Iris pigment epithelial cell (primary cell): ENCODE measurements at places on chromosomes 6 and 20.

GRCh38 chr6:125810445-125810844, 19.7 kb downstream of the NCOA7 start:
- DNase-seq, result no peak

GRCh38 chr6:33147807-33148666, 44.2 kb downstream of the COL11A2 start:
- peak; percentile 52 for DNase-seq

DNA sequence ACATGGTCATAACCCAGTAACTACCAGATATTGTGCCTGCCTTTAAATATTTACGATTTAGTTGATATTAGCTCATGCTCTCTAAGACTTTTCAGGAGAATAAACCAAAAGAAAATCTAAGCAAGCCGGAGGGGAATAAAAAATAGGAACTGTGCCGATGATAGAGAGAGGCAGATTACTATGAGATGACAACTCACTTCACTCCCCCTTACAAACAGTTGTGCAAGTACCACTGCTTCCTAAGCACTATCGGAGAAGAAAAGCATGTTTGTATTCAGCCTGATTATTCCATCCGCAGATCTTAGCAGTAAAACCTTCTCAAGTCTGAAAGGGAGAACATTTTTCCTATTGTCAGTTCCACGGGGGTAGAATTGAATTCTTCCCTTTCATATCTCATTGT, 294.4 kb downstream of the KCNQ5 start:
- no peak for DNase-seq

DNA sequence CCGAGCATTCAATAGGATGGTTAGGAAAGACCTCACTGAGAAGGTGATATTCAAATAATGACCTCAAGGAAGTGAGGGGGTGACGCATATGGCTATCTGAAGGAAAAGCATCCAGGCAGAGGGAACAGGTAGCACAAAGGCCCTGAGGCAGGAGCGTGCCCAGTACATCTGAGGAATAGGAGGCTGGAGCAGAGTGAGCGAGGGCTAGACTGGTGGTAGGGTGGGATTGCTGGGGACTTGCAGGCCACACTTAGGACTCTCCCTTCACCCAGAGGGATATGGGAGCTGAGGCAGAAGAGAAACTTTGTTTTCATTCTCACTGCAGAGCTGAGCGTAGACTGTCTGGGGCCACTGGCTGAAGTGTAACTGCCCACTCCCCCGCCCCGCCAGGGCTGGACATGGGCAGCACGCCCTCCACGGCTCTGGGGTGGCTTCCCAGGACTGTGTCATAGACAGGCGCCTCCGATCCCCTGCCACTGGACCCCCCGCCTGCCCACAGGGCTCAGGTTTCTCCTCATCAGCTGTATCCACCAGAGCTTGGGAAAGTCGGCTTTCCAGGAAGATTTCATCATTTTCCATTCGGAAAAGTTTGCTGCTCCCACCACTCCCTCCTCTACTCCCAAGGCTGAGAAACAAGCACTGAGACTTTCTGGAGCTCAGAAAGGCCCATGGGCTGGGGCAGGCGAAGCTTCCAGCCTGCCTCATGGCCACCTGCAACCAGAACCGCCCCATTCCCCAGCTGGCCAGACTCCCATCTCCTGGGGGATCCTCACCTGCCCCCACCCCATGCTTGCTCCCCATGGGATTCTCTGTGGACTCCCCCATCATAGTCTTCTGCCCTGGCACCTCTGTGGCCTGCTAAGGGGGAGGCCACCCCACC, 142.6 kb downstream of the MRPL14 start:
- no peak for DNase-seq

- DNase-seq, result no peak
These were observed 4.0 kb downstream of the SLC52A3 start for GRCh38 chr20:764255-764654.

GRCh38 chr6:47188588-47189021, 121.1 kb downstream of the TNFRSF21 start:
- peak; percentile 79 for DNase-seq

DNA sequence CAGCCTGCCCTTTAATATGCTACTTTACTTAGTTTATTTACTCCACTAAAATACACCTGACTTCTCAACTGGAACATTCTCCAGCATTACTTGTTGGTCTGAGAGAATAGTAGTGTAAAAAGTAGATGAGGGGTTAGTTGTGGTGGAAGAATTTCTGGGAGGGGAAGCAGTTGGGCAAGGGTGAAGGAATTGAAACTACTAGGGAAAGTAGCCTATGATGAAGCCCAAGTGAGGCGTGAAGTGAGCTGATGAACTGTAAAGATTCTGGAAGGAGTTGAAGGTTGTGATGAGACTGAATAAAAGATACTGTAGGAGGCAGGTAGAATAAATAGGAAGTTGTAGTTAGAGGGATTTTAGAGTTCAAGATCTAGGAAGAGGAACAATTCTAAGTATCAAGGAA, 72.5 kb downstream of the ITCH start:
- no peak for DNase-seq

- DNase-seq, result no peak
These were observed 995.3 kb upstream of the FLRT3 start for GRCh38 chr20:15332711-15333160.

DNA sequence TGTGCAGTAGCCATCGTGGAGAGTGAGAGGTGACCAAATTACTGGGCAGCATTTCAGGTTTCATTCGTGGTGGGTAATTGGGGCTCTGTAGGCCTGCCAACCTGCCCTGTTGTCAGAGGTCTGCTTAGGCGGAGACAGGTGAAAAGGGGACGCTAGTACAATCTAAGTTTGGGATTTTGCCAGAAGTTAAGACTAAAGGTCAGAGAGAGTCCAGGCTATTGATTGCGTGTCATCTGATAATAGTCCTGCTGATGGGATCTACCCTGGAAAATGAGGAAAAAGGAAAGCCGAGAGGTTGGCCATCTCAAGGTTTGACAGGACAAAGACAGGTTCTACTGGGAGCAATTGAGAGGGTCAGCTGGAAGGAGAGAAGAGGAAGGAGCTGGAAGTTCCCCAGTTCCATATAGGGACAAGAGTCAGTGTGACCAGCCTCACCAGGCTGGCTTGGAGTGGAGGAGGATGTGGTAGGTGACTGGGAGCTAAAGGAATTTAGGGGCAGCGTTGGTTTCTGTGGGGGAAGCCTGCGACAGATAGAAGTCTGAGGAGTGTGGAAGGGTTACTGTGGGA, 10.9 kb downstream of the ARFGEF2 start:
- DNase-seq, result no peak

- DNase-seq, result peak; percentile 48
These were observed 73.4 kb upstream of the FBXO30 start for GRCh38 chr6:145887969-145888368.

DNA sequence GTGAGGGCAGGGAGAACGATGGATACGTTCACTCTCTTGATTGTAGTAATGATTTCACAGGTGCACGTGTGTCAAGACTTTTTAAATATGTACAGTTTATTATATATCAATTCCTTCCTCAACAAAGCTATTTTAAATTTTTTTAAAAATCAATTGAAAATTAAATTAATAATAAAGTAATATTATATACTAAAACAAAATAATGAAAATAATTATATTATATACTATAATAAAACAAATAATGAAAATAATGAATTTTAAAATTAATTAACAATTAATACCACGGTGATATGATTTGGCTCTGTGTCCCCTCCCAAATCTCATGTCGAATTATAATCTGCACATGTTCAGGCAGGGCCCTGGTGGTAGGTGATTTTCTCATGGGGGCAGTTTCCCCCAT, 42.7 kb downstream of the ADGRF5 start:
- DNase-seq, result no peak

DNA sequence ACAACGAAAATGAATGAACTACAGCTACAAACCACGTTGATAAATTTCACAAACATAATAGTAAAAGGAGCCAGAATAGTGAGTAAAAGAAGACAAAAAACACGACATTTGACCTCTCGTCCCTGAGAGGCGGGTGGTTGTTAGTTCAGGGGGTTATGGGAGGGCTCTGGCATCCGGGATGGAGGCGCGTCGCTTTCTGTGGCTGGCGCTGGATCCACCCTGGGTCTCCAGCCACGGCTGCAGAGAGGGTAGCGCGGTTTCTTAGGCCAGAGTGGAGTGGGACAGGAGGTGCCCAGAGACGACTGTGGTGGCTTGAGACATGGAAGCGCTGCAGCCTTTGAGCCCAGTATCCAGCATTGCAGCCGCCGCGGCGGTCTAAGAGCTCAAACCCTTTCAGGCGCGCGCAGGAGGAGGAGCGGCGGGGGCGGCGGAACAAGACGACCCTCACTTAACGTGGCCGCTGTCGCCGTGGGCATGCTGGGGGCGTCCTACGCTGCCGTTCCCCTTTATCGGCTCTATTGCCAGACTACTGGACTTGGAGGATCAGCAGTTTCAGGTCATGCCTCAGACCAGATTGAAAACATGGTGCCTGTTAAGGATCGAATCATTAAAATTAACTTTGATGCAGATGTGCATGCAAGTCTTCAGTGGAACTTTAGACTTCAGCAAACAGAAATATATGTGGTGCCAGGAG, 3.7 kb upstream of the ZSCAN23 start:
- peak; percentile 7 for DNase-seq

- DNase-seq, result no peak
These were observed 139.8 kb downstream of the BACH2 start for GRCh38 chr6:90156861-90157260.

DNA sequence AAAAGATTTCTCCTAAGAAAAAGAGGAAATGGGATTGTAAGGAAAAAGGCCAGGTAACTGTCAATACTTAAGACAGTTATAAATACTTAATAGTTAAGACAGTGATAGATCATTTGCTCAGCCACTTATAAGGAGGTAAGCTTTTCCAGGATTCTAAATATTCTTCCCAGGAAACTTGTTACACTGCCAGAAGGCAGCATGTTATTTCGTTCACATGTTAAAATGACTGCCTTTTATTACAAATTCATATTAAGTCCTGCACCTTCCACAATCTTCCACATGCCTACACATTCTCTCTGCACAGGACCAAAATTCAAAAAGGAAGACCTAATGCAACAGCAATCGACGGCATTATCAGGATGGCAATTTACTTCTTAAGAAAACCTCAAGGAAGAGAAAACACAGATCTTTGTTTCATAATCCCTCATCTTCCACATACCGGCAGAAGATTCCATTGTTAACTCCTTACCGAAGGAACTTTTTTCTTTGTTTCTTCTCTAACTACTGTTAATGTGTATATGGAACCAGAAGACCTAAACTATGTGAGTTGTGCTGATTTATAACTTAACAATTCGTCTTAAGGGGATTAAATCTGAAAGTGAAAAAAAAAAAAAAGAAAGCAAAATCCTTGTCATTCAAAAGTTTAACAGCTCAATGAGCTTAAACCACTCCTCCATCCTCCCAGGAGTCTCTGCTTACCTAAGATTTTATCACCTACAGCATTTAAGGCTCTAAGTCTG, 799 bp downstream of the TAAR2 start:
- no peak for DNase-seq

DNA sequence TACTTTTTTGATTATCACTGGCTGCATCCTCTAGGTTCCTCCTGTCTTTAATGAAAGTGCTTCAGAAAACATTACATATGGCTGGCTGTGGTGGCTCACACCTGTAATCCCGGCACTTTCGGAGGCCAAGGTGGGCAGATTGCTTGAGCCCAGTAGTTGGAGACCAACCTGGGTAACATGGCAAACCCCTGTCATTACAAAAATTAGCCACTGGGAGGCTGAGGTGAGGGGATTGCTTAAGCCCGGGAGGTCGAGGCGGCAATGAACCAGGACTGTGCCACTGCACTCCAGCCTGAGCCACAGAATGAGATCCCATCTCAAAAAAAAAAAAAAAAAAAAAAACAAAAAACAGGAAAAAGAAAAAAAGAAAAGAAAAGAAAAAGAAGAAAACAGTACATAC, 35.3 kb downstream of the BEND3 start:
- DNase-seq, result no peak

- DNase-seq, result no peak
These were observed 340.4 kb downstream of the GRIK2 start for GRCh38 chr6:101733899-101734298.

GRCh38 chr6:113758826-113759574, 98.1 kb upstream of the MARCKS start:
- DNase-seq, result peak; percentile 53

- peak; percentile 56 for DNase-seq
These were observed 40.4 kb upstream of the ARHGAP18 start for GRCh38 chr6:129750360-129750759.

DNA sequence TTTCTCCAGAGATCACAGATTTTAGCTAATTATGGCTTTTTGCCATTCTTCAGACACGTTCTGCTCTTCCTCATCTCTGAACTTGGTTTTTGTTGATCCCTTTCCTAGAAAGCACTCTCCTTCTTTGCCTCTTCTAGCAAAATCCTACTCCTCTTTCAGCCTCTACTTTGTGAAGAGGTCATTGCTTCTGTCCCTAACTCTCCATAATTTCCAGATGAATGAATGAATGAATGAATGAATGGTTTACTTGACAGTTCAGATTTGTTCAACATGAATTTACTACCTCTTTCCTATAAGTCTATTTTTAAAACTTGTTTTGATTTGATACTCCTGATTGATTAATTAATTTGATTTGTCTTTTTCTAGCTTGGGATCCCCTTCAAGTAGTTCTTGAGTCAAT, 94.0 kb upstream of the IFNGR1 start:
- no peak for DNase-seq

DNA sequence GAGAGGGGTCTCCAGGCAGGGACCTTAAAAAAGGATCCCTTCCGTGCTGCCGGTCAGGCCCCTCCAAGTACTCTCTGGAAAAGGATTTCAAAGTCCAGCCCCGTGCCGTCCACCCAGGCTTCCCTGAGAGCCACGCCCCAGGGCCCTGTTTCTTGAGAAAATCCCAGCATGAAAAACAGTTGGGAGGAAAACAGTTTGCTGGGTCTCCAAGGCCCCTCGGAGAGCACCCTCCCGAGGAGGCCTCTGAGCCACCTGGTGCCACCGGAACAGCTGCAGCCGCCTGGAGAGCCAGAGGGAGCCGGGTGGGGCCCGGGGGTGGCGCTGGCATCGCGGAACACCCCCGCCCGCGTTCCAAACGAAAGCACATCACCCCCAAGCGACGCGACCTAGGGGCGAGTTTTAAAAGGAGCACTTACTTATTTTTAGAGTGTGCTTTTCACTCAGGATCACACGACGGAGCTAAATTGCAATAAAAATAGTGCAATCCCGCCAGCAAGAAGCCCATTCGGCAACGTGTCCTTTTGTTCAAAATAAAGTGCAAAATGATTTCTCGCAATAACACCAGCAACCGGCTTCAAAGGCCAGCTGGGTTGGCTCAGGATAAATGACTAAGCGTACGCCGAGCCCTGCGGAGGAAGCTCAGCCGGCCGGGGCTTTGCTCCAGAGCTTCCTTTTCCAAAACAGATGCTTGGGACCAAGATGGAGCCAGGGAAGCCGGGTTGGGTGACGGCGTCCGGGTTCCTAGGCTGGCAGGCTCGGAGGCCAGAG, 64.2 kb downstream of the YTHDF1 start:
- peak; percentile 19 for DNase-seq

GRCh38 chr20:62860924-62861691, 514 bp downstream of the TCFL5 start:
- peak; percentile 36 for DNase-seq

DNA sequence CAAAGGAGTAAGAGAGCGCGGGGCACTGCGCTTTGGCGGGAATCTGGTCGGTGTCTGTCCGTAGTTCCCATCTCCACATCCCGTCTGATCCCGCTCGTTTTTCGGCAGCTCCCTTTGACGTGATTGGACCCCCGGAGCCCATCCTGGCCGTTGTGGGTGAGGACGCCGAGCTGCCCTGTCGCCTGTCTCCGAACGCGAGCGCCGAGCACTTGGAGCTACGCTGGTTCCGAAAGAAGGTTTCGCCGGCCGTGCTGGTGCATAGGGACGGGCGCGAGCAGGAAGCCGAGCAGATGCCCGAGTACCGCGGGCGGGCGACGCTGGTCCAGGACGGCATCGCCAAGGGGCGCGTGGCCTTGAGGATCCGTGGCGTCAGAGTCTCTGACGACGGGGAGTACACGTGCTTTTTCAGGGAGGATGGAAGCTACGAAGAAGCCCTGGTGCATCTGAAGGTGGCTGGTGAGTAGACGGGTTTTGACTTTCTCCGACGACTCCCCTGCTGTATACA, 1.4 kb downstream of the BTN1A1 start:
- peak; percentile 12 for DNase-seq
